Small intestine (tissue), 16 donors: ENCODE measurements at places on chromosomes 1 and 21. TPM values are rescaled to one million over a fixed set of nuclear protein-coding genes. Genes with fewer than 3 reads are reported as not detected.
A peak's percentile ranks its signal among the peaks of the same experiment; 100 is the strongest.

The MYOG gene
- not detected for polyA plus RNA-seq

The FCAMR gene
- 0.54 TPM for polyA plus RNA-seq

The MANEAL gene
- 0.81 TPM for polyA plus RNA-seq

The NOTCH2NLA gene
- 2.0 TPM for polyA plus RNA-seq

The ESRRG gene
- 6.3 TPM for polyA plus RNA-seq

The RUNX3 gene
- polyA plus RNA-seq, result 5.0 TPM

The HAO2 gene
- polyA plus RNA-seq, result 10.0 TPM

- no peaks in the 10 kb centered on the region for H3K36me3 ChIP-seq
- no peaks in the 10 kb centered on the region for H3K27me3 ChIP-seq
- H3K4me3 ChIP-seq, result no peak overlapping the region
- no peak overlapping the region for H3K27ac ChIP-seq
Measured at GRCh38 chr1:17992800-17993199, 114.8 kb upstream of the IGSF21 start.

- peaks cover 6% of the 10 kb centered on the region for H3K4me1 ChIP-seq
- no peaks in the 10 kb centered on the region for H3K36me3 ChIP-seq
Measured at GRCh38 chr1:119871881-119872280, 24.4 kb downstream of the ADAM30 start.

GRCh38 chr21:37358397-37358796 lies 8.2 kb upstream of the DYRK1A start:
- DNase-seq, result no peak
- H3K27me3 ChIP-seq, result no peaks in the 10 kb centered on the region
- no peaks in the 10 kb centered on the region for H3K4me1 ChIP-seq
- H3K36me3 ChIP-seq, result no peaks in the 10 kb centered on the region
- H3K27ac ChIP-seq, result no peak overlapping the region

GRCh38 chr1:162996261-162996660 lies 72.9 kb upstream of the RGS4 start:
- no peaks in the 10 kb centered on the region for H3K36me3 ChIP-seq
- peaks cover 3% of the 10 kb centered on the region for H3K27me3 ChIP-seq
- no peaks in the 10 kb centered on the region for H3K4me1 ChIP-seq
- no peak for DNase-seq
- no peak overlapping the region for H3K27ac ChIP-seq

GRCh38 chr1:153617663-153618062 lies 1.5 kb upstream of the S100A14 start:
- peak; percentile 80 for DNase-seq
- no peak overlapping the region for H3K4me3 ChIP-seq
- no peaks in the 10 kb centered on the region for H3K27me3 ChIP-seq
- peaks cover 21% of the 10 kb centered on the region for H3K36me3 ChIP-seq

DNA sequence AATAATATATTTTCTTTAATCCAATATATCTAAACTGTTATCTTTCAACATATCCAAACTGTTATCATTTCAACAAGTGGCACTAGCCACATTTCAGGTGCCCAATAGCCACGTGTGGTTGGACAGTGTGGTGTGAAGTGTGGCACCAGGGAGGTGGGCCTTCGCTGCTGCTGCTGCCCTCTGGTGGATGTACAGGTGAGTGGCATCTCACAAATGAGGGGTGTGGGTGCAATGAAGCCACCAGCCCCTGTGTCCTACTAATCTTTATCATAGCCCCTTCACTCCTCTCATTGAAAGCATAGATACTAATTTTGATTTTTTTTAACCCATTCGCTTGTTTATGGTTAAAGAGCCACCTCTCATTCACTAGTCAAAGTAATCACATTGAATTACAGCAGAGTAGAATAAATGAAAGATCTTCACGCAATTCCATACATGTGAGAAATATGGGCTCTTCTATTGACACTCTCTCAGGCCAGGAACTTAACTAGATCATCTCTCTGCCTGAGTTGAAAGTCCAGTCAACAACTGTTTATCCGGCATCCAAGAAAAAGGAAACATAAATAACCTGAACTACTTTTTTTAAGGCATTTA lies 499.2 kb downstream of the OMA1 start:
- H3K27ac ChIP-seq, result no peak overlapping the region
- no peaks in the 10 kb centered on the region for H3K4me1 ChIP-seq
- no peaks in the 10 kb centered on the region for H3K27me3 ChIP-seq
- no peak overlapping the region for H3K4me3 ChIP-seq

GRCh38 chr1:223088713-223089240 lies 54.3 kb downstream of the TLR5 start:
- no peaks in the 10 kb centered on the region for H3K36me3 ChIP-seq
- H3K4me3 ChIP-seq, result no peak overlapping the region
- H3K27me3 ChIP-seq, result no peaks in the 10 kb centered on the region
- no peaks in the 10 kb centered on the region for H3K4me1 ChIP-seq
- no peak for DNase-seq

GRCh38 chr1:223142269-223142668 lies 779 bp downstream of the TLR5 start:
- H3K4me3 ChIP-seq, result peak overlapping the region; percentile 66
- no peaks in the 10 kb centered on the region for H3K36me3 ChIP-seq
- H3K4me1 ChIP-seq, result peaks cover 1% of the 10 kb centered on the region
- H3K27me3 ChIP-seq, result no peaks in the 10 kb centered on the region

DNA sequence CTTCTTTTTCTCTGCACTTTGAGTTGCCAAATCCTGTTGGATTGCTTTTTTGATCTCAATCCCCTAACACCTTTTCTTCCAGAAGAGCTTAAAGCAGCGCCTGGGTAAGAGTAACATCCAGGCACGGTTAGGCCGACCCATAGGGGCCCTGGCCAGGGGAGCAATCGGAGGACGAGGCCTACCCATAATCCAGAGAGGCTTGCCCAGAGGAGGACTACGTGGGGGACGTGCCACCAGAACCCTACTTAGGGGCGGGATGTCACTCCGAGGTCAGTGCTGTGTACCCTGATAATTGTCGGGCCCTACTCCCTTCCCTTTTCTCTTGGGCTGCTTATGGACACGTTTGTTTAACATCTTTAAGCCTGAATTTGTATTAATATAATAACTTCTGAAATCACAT lies 8.3 kb downstream of the CHTOP start:
- no peak overlapping the region for H3K4me3 ChIP-seq
- H3K27ac ChIP-seq, result no peak overlapping the region

DNA sequence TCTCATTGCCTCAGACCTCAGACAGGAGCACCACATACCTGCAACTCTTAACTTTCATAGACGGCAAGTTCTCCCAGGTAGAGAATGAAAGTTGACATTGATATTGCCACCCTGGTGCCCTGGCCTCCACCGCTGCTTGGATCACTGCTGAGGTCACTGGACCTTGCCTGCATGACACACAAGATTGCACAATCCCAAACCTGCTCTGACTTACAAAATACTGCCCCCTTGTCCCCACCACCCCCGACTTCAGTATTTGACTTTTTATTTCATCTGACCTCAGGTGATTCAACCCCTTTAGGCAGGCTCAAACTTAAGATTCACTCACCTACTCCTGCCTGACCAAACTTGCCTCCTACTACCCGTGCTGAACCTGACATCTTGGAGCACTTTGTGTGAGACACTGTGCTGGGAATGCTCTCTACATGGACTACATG lies 43.1 kb upstream of the S1PR1 start:
- no peak overlapping the region for H3K4me3 ChIP-seq
- DNase-seq, result no peak
- H3K27ac ChIP-seq, result no peak overlapping the region
- no peaks in the 10 kb centered on the region for H3K4me1 ChIP-seq
- no peaks in the 10 kb centered on the region for H3K27me3 ChIP-seq

GRCh38 chr1:53274026-53274425 lies 35.7 kb upstream of the MAGOH start:
- H3K36me3 ChIP-seq, result no peaks in the 10 kb centered on the region
- no peak overlapping the region for H3K27ac ChIP-seq
- H3K4me3 ChIP-seq, result no peak overlapping the region
- no peak for DNase-seq

DNA sequence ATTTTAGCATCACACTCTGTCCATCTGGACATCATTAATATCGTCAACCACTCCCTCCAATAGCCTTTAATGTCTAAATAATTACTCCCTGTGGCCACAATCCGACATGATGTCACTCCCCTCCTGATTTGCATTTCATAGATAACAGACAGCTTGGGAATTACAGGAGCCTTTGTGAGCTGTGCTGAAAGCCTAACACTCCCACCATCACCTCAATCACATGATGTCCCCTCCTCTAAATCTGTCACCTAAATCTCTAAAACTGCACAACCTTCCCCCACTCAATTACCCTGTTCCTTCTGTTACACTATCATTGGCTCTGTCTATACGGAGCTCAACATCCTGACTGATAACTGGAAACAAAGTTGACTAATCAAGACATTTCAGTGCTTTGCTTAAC lies 14.3 kb downstream of the NHLH2 start:
- H3K36me3 ChIP-seq, result no peaks in the 10 kb centered on the region
- no peak overlapping the region for H3K27ac ChIP-seq
- H3K4me3 ChIP-seq, result no peak overlapping the region
- H3K27me3 ChIP-seq, result no peaks in the 10 kb centered on the region
- no peaks in the 10 kb centered on the region for H3K4me1 ChIP-seq
- no peak for DNase-seq

DNA sequence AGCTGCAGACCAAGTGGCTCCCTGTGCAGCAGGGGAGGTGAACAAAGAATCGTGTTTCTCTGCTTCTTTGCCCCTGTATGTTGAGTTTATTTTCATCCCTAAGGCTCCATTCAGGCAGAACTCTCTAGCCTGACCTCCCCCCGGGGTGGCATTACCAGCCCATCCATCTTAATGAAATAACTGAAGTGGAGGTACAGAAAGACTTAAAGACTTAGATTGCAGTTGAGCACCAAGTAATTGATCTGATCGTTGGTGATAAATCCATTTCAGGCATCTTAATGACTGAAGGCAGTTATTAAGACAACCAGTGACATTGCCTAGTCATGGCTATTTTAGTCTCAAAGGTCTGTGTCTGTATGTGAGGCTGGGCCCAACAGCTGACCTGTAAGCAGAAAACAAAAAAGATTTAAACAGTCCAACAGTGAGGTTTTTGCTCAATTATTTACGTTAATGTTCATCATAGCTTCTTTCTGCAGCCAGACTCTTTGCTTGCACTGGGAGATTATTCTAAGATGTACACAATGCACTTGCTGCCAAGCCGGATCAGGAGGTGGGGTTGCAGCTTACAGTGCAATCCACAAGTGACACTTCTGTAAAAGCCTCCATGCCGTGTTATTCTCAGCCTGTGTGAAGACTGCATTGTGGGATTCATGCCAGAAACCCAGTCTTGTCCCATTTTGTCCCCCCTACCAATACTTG lies 363.0 kb upstream of the DUSP10 start:
- no peaks in the 10 kb centered on the region for H3K27me3 ChIP-seq
- DNase-seq, result peak; percentile 5
- H3K4me1 ChIP-seq, result no peaks in the 10 kb centered on the region
- no peak overlapping the region for H3K27ac ChIP-seq

DNA sequence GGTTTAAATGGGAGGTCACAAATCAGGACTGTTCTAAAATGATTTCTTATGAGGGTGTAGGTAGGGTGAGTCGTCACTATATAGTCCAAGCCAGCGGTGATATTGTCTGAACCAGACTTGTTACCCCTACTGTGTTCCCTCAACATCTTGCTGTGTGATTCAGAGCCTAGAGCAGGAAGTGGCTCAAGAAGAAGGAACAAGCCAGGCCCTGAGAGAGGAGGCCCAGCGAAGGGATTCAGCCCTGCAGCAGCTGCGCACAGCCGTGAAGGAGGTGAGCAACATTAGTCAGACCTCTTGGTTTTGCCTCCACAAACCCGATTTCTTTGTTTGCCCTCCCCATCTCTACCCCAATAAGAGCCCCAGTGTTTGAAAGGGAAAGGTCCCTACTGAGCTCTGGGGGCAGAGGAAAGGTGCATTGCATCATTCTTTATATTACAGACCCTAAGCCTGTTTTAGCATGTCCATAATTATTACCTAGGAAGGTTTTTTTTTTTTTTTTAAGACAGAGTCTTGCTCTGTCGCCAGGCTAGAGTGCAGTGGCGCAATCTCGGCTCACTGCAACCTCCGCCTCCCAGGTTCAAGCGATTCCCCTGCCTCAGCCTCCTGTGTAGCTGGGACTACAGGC lies 5.0 kb upstream of the SH3BGRL3 start:
- peak overlapping the region; percentile 93 for H3K27ac ChIP-seq
- H3K36me3 ChIP-seq, result no peaks in the 10 kb centered on the region
- DNase-seq, result no peak
- peaks cover 23% of the 10 kb centered on the region for H3K4me1 ChIP-seq
